T1000 (cell line): ENCODE measurements at places on chromosomes 12 and 14.
A peak's percentile ranks its signal among the peaks of the same experiment; 100 is the strongest.

DNA sequence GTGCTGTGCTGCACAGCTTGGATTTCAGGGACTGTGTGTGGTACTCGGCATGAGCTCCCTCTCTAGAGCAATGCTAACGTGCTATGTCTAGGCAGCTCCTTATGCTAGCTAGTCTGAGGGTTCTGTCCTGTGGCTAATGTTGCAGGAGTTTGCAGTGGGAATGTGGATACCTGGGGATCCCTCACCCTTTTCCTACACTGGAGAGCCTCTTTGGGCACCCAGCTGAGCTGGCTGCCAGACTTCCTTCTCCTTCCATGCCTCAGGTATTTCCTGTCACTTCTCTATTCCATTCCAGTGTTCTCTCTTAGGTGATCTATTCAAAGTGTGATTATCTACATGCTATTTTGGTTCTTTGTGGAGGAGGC, 64.9 kb downstream of the FBXO33 start:
- DNase-seq = no peak

DNA sequence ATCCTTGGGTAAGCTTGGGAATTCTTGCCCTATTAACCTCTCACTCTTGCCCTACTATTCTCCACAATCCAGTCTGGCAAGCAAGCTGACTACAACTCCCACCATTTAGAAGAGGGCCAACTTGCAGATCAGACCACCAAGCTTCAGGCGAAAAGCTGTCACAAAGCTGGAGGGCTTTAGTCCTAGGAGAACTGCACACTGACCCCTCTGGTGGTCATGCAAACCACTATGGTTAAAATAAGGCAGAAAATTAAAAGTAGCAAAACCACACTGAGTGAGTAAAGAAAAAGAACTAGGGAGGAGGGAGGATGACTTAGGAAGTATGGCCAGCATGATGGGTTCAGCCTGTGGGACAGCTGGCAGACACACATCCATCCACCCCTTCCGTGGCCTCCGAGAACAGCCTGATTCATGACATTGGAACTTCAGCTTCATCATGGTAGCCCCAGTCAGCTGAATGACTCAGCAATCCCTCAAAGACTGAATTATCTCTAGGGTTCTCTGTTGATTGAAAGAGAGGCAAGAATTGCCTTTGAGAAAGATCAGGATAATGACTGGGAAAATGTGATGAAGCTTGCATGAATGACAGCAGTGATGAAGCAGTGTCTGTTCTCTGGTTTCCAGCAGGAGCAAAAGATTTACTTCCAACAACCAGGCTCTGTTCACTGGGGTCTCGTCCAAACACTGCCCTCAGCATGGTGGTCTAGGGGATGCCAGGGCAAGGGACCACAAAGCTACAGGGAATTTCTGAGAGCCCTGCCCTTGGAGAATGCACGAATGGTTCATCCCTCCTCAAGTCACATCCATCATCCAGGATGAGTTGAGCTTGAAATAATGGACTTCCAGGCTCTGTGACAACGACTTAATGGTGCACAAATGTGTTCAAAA, 24.4 kb downstream of the PITPNM2 start:
- DNase-seq = peak; percentile 83

DNA sequence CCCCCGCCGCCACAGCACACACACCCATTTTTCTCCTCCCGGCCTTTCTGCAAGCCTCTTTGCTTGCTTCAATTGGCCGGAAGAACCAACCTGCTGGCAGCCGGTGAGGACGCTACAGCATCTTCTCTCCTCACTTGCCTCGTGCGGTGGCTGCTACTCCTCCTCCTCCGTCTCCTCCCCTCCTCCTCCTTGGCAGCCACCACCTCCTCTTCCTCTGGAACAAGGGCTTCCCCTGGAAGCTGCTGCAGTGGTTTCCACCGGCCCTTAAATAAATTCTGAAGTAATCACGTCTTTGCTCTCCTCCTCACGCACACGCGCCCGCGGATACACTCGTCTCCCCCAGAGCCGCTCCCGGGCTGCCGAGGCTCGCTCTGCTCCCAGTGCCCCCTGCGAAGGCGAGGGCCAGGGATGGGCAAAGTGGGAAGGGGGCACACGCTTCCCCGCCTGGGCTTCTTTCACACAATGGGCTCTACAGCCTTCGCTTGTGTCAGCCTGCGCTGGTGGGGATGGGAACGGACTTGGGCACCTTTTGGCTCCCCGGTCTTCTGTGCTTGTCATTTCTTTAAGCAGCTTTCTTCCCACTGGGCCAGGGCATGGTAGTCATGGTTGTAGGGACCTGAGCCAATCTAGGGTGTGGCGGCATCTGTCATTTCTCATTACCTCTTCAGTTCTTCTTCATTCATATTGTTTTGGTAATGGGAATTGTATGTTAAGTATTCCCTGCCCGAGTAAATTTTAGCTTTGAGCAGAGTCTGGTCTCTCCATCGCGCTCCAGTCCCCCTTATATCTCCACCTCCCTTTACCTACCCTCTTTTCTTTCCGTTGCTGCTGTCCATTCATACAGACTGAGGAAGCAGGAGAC, at the start of gene PPFIA2:
Gene PPFIA2, minus strand, starts transcription at position 161 of the 862 bp plus-strand sequence.
- DNase-seq = peak; percentile 13

DNA sequence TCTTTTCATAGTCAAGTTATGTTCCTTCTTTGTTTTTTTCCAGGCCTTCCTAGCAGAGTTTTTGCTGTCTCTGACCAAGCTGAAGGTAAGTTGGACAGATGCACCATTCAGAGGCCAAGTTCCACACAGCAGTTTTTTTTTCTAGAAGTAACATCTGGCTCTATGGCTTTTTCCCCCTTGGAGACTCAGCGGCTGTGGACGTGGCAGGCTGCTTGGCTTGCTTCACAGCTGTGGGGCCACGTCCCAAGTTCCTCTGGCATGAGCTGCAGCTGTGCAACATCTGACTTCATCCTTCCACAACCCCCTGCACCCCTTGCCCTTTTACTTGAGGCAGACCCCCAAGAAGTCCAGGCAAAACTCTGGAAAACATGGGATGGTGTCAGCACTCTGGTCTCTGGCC, 24.2 kb upstream of the RHOJ start:
- DNase-seq = no peak

- DNase-seq = no peak
Measured at GRCh38 chr14:71301611-71302010, 394.4 kb downstream of the PCNX1 start.

DNA sequence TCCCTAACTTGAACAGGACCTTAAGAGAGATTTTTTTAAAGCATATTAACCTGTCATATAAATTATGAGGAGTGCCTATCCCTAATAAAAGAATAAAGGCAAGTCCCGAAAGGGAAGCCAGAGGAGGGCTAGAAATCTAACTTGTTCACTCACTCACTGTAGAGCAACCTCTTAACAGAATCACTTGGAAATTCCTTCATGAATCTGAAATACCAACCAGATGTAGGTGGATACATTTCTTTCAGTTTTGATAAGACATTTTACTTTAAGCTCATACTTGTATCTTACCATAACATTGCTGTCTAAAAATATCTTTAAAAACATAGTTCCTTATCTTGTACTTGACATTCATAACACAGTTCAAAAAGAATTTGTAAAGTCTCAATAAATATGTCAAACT, 25.7 kb downstream of the NTN4 start:
- DNase-seq = no peak

DNA sequence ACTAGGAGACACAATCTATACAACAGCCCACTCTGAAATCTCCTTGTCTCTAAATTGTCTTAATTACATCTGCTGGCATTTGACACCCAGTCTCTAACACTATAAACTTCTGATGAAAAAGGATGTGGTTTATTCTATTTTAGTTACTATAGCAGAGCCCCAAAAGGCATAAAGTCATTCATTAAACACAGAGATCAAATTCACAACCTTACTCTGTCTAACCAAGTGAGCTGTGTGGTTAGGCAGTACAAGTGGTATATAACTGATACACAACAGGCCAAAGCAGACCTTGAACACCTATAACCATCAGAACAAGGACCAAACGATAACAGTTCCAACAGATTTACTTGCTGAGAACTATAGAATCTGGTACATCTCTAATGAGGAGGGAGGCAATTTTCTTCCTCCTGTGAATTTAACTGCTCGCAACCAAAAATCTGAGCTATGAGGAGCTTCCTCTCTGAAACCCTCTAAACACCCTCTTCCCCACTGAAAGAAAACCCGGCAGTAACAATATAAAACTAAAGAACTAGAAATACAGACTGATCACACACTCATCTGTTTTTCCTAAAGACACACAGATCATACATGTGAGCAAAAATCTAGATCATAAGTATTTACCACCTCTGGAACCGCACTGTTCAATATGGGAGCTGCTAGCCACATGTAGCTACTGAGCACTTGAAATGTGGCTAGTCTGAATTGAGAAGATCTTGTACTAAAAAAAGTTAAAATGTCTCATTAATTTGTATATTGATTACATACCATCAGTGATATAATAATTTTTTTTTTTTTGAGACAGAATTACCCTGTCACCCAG, 17.7 kb downstream of the SPPL3 start:
- DNase-seq = no peak

DNA sequence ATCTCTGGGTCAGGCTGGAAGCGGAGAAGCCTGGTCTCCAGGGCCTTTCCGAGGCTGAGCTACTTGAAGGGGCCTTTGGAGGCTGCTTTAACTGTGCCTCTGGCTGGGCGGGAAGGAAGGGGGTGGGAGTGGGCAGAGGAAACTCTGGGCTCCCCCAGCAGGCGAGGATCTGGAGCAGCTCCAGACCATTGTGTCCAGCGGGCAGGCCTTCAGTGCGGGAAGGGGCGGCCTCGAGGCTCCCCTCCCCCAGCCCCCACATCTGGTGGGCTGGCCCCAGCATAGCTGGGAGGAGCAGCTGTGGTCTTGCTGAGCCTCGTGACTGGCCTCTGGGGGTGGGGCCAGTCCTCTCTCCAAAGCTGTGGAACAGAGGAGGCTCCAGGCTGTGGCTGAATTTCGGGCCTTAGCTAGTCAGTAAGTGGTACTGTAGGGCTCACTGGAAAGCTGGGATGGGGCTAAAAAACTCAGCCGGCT, 3.4 kb downstream of the TAMALIN start:
- DNase-seq = no peak

GRCh38 chr14:98018628-98019027, 1221.4 kb downstream of the VRK1 start:
- no peak for DNase-seq

- DNase-seq = no peak
Measured at GRCh38 chr14:80955416-80955941, at the start of gene TSHR. TSHR (plus strand) TSS chr14:80955621; CDS start chr14:80955681, 60 bp downstream.

DNA sequence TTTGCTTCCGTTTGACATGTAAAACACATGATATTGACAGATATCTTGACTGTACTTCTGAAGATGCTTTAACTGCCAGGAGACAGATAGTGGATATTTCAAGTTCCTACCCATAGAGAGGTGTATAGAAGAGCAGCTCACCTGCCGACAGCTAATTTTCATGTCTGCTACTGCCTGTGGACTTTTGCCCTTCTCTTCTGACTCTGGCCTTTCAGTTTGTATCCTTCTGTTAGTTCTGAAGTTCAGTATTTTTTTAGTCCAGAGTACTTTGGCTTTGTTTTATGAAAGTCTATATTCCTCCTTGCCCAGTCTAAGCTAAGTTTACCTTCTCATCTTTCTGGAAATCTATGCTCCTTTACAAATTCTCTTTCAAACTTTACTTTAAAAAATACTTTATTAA, 30.8 kb upstream of the STK38L start:
- DNase-seq = no peak

DNA sequence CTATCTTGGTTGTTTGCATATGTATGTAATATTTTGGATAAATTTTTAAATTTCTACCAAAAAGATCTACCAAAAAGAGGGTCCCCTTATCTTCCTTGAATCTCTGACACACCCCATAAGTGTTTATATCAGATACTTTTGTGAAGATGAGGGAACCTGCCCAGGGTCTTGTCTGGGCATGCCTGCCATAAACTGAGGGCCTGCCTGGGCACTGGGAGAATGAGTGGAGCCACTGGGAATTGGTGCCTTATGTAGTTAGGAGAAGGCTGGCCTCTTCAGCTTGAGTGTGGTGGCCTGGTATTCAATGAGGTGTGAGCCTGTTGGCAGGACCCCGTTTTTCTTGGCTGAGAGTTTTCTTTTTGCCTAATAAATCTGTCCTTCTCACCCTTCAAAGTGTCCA, 46.5 kb downstream of the OR9K2 start:
- no peak for DNase-seq

DNA sequence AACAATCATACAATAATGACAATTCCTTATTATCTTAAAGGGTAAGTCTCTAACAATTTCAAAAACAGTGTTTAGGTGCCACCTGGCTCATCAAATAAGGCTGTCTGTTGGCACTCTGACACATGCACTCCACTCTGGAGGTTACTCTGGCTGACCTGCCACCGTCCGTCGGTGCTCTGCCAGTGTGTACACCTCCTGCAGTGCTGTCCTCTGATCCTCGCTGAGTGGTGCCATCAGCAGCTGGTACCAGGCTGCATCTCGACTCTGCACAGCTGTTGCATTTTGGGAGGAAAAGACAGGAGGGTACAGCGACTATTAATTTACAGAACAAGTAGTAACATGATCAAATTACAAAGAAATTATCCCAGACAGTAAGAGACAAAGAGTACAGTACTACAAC, 63.9 kb downstream of the IPO8 start:
- no peak for DNase-seq

DNA sequence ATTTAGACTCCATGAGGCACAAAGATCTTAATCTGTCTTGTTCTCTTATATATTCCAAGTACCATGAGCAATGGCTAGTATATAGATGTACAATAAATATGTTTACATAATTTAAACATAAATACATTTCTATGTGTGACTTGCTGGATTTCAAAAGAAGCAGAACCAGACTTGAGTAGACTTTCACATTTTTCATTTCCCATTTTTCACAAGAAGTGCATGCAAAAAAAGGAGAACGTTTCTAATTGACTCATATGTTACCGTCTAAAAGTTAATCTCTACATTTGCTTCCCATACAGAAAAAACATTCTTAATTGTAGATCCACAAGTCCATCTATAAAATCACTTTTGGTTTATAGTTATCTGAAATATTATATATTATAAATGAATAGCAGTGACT, 256.5 kb upstream of the USP15 start:
- no peak for DNase-seq

- DNase-seq = no peak
Measured at GRCh38 chr12:5952031-5952430, 7.0 kb upstream of the ANO2 start.

- no peak for DNase-seq
Measured at GRCh38 chr12:102765736-102766135, 151.3 kb downstream of the PAH start.

GRCh38 chr12:96192926-96193573, 1.1 kb upstream of the ELK3 start:
- no peak for DNase-seq

DNA sequence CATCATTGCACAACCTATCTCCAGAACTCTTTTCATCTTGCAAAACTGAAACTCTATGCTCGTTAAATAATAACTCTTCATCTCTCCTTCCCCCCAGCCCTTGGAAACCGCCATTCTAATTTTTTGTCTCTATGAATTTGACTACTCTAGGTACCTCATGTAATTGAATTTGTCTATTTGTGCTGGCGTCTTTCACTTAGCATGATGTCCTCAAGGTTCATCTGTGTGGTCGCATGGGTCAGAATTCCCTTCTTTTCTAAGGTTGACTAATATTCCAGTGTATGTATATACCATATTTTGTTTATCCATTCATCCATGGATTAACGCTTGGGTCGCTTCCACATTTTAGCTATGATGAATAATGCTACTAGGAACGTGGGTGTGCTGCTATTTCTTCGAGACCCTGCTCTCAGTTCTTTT, 80.1 kb downstream of the PLXNC1 start:
- DNase-seq = no peak

GRCh38 chr14:95664066-95664465, 22.2 kb upstream of the TCL1B start:
- no peak for DNase-seq
